Stimulated activated CD4-positive, alpha-beta T cell treated with anti-CD3 and anti-CD28 coated beads, Interleukin-15, amount 100 ng/mL, for 1 hour (primary cell): ENCODE measurements at places on chromosomes 12 and 14.

- no peak for DNase-seq
Measured at GRCh38 chr12:8636581-8636980, 23.9 kb upstream of the AICDA start.

DNA sequence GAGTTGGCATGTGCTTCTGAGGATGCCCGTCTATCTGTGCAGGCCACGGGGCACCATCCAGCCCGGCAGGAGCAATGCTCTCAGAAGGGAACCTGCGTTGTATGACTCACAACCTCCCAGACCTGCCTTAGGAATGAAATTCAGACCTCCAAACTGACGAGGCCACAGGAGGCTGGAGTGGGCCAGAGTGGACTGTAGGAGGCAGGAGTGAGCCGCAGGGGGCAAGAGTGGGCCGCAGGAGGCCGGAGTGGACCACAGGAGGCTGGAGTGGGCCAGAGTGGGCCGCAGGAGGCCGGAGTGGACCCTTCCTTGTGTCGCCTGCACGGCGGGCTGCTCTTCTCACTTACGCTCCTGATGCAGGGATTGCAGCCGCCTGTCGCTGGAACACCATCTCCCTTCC is 11.1 kb upstream of the FBRSL1 start:
- no peak for DNase-seq

DNA sequence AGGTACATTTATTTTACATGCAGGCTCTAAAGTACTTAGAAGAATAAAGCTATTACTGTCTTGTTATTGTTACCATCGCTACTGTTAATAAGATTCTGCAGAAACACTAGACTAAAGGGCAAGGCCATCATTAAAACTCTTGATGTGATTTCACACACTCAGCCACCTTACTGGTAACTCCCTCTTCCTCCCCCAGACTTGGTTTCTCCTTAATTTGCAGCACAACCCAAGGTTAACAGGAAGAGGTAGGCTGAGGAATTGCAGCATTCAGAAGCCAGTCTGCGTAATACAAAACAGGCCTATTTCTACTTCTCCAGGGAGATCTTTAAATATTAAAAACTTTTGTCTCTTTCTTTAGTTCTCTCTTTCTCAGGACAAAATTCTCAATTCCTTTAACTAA is 210.3 kb downstream of the BTG1 start:
- no peak for DNase-seq

DNA sequence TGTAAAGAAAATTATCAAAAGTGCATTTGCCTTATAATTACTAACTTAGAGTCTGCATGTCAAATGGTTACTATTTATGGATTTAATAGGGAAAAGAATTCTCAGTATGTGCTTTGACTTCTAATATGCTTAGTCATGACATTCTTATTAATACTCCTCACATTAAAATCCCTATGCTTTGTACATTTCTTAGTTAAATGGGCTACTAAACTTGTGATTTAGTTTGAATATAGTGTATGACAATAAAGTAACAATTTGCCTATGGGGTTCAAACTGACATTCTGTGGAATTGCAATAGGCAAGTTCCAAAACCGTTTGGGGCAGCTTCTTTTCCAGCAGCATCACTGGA is 361.9 kb upstream of the TMTC1 start:
- DNase-seq, result no peak

- DNase-seq, result no peak
Measured at GRCh38 chr12:87201598-87201997, 827.6 kb downstream of the C12orf50 start.

GRCh38 chr12:54364413-54364812 is at the start of gene GPR84:
TSS of gene GPR84 (minus strand) at chr12:54364486. CDS start at chr12:54363851, 635 bp downstream.
- no peak for DNase-seq

DNA sequence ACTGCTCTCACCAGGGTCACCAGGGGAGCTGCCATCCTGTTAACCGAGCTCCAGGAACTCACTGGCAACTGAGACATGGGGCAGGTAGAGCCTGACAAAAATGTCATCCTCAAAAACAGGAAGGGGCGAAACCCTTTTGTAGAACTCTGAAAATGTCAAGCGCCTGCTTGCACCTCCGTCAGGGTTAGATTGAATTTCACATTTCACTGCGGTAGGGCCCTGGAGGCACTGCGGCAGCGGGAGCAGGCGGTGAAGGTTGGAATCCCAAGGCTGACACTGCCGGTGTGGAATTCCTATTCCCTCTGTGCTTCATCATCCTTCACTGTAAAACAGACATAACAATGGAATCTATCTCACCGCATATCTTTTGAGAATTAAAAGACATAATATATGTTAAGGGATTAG is 142.8 kb upstream of the TMCC3 start:
- no peak for DNase-seq

DNA sequence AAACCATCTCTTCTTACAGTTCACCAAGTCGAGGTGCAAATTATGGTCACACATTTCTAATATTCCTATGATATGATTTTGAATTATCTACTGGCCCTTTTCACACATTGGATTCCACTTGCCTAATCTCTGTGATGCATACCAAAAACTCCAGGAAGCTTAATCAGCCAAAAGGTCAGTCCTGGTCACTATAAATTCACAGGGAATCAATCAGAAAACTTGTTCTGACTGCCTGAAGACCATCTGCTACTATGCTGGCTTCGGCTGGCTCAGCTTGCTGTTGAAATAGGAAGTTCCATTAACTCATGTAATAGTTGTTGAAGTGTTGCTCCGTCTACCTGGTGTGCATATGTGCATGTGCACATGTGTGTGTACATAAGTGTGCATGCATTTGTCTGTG is 142.8 kb upstream of the FLRT2 start:
- DNase-seq, result no peak

DNA sequence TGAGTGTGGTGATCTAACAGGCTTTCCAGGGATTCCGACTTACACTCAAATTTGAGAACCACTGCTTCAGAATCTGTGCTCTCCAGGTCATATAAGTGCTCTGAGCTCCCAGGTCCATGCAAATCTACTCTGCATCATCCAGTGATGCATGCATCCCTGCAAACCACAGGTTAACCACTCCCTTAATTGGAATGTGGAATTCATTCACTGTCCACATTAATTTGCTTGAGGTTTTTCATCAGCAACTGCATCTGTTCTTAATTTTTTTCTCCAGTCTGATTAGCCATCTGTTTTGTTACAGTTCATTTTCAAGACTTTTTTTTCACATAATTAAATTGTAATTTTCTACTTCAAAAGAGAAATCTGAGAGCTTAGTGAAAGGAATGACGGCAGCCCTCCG is 43.4 kb upstream of the RIN3 start:
- no peak for DNase-seq

DNA sequence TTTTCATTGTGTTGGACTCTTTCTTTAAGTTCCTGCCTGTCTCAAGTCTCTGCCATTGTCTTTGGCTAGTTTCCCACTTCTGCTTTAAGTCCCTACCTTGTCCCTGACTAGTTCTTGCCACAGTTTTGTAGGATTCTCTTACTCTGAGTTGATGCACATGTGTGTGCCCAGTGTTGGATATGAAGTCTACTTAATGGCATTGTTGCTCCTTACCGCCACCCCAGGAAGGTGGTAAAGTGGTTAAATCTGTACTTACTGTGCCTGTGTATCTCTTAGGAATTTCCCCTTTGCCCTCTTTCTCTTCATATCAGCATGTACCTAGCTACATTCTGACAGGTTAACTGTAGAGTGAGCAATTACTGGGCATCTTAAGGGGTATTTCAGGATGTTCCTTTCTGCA is 227.1 kb downstream of the NUBPL start:
- no peak for DNase-seq

- DNase-seq, result no peak
Measured at GRCh38 chr12:65696227-65696626, 128.1 kb upstream of the HMGA2 start.

- DNase-seq, result no peak
Measured at GRCh38 chr14:96637521-96637920, 135.3 kb downstream of the PAPOLA start.

DNA sequence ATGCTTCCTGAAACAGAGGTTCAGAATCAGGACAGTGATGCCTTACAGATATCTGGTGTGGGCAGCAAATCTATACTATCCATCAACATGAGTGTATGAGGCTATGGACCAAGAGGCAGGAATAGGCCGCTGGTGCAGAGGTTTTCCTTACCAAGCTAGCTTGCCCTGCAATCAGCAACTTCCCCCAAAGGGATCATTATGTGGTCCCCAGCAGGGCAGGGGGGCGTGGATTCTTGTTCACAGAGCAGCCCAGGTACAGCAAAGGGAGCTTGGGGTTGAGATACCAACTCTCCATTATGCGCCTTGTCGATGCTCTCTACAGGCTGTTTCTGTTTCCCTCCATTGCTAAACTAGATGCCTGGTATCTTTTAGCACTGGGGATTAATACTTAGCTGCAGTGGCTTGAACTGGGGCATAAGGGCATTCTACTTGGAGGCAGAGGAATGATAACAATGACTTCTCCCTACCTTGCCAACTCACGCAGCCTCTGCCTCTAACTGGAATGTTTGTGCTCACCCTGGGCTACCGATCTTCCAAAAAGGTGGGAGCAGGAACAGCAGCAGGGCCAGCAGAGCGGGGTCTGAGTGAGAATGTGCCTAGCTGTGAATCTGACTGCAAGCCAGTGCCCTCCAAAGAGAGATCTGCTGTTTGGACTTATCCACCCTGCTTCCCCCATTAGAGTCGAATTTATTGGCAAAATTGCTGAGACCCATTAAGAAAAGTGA is 10.3 kb upstream of the KRT1 start:
- DNase-seq, result no peak

- DNase-seq, result no peak
Measured at GRCh38 chr12:52867642-52868041, 18.8 kb upstream of the KRT78 start.

GRCh38 chr12:67885375-67886169 is 103.7 kb upstream of the IFNG-AS1 start:
- no peak for DNase-seq

DNA sequence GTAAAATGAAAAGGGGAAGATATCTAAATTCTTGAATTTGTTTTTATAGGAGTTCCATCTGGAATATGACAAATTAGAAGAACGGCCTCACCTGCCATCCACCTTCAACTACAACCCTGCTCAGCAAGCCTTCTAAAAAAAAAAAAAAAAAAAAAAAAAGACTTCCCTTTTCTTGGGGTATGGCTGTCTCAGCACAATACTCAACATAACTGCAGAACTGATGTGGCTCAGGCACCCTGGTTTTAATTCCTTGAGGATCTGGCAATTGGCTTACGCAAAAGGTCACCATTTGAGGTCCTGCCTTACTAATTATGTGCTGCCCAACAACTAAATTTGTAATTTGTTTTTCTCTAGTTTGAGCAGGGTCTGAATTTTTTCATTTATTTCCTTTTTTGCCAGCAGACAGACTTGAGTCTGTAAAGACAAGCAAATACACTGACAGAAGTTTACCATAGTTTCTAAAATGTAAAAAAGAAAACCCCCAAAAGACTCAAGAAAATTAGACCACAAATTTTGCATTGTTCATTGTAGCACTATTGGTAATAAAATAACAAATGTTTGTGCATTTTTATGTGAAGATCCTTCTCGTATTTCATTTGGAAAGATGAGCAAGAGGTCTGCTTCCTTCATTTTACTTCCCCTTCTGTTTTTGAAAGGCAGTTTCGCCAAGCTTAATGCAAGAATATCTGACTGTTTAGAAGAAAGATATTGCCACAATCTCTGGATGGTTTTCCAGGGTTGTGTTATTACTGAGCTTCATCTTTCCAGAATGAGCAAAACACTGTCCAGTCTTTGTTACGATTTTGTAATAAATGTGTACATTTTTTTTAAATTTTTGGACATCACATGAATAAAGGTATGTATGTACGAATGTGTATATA is 12.1 kb upstream of the KCNMB4 start:
- no peak for DNase-seq

GRCh38 chr14:55973911-55974630 is 144.1 kb upstream of the PELI2 start:
- DNase-seq, result no peak

GRCh38 chr12:25585021-25585523 is 32.0 kb upstream of the LMNTD1 start:
- DNase-seq, result no peak

DNA sequence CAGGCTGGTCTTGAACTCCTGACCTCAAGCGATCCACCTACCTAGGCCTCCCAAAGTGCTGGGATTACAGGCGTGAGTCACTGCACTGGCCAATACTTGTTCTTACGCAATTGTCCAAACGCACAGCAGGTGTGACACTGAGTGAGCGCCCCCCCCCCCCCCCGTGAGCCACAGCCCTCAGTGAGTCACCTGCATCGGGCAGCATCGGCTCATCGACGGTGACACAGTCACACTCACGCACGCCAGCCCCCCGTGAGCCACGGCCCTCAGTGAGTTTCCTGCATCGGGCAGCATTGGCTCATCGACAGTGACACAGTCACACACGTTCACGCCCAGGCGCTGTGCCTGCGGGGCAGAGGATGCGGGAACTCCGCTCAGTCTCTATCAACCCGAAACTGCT is 42.5 kb downstream of the GALNT9 start:
- DNase-seq, result no peak

DNA sequence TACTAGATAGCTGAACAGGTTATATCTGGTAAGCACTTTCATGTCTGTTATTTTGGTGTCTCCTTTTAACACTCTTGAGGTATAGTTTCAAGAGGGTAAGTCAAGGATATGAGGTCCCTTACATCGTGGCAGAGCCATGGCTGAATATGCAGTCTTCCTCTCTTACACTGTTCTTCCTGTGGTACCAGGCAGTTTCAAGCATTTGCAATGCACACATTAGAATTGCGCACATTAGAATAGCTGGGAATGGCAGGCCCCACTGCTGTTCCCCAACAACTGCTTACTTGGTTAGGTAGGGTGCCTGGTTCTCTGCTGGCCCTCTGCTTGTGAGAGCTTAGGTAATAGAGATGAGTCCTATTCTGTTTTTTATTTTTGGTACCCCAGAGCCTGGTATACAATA is 41.2 kb downstream of the TMTC2 start:
- no peak for DNase-seq

DNA sequence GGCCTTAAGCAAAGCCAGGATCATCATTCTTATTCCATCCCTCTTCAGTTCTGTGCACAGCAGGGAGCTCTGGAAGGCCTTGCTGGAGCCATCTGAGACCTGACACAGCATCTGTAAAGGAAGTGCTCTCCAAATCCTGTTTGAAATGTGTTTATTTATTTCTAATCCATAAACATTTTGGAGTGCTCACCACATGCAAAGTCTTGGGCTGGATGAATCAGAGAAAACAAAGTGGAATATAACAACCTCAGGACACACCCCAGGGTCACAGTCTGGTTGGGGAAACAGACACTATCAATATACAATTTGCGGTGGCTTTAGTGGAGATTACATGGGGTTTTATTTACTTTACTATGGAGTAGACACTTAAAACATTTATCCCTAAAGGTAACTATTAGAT is 54.3 kb downstream of the BMP4 start:
- no peak for DNase-seq

GRCh38 chr12:103930787-103931735 is 851 bp downstream of the HSP90B1 start:
- no peak for DNase-seq
